ENCODE measurements at places on chromosomes 2 and 18.

GRCh38 chr2:128421286-128421685 is 102.6 kb upstream of the HS6ST1 start:
- no peak for DNase-seq

- no peak for DNase-seq
Measured at GRCh38 chr2:138787053-138787666, 7.0 kb upstream of the NXPH2 start.

GRCh38 chr18:816088-816653 is 4.1 kb upstream of the YES1 start:
- DNase-seq, result no peak

DNA sequence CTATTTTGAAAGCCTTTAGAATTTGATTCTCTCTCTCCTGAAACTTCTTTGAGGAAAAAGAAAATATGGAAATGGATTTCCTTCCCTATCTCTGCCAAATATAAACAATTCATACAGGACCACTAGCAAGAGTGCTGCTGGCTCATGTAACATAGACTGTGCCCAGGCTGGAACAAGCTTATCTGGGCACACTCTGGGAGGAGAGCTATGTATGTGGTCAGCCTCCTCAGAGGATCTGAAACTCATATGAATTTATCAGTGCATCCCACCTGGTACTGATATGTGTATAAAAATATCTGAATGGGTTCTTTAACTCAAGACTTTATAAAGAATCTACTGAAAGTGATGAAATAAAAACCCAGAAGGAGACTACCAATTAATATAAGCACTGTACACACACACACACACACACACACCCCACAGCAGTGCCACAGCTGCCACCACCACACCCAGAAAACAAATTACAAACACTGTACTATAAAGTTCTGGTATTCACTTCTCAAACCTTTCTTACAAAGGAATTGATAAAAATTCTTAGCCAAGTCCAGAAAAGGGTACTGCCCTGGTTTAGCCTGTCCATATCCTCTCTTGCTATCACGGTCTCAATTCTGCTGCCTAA is 115.6 kb downstream of the IRS1 start:
- no peak for DNase-seq

- no peak for DNase-seq
Measured at GRCh38 chr2:235940330-235940729, 227.9 kb downstream of the GBX2 start.

- no peak for DNase-seq
Measured at GRCh38 chr2:64196963-64197362, 52.7 kb upstream of the PELI1 start.

GRCh38 chr18:3184275-3184963 is 35.3 kb downstream of the MYOM1 start:
- no peak for DNase-seq
